Esophagus squamous epithelium (tissue), 5 donors: ENCODE measurements at places on chromosomes 13 and 19. TPM values are rescaled to one million over a fixed set of nuclear protein-coding genes. Genes with fewer than 3 reads are reported as not detected.

The OR2Z1 gene
- total RNA-seq = not detected

The MCEMP1 gene
- not detected for total RNA-seq

DNA sequence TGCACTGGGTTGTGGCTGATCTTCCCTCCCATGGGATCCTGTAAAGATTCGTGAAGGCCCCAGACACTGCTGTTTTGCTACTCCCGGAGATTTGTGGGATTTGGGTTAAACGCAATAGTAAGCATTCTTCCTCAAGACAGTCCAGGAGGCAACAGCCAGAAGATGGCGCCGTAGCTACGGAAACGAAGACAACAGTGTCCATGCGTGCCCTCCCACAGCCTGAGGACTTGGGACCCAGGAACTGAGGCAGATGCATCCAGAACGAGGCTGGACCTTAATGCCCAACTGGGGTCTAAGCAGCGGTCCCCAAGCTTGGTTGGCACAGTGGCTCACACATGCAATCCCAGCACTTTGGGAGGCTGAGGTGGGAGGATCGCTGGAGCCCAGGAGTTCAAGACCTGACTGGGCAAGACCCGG, 57.6 kb upstream of the ZNF507 start:
- H3K27ac ChIP-seq = no peak overlapping the region
- H3K36me3 ChIP-seq = no peaks in the 10 kb centered on the region
- DNase-seq = no peak

- H3K27me3 ChIP-seq = peaks cover 32% of the 10 kb centered on the region
- DNase-seq = no peak
- H3K36me3 ChIP-seq = no peaks in the 10 kb centered on the region
These were observed 3.1 kb upstream of the MEGF8 start for GRCh38 chr19:42322305-42322704.

- no peaks in the 10 kb centered on the region for H3K27me3 ChIP-seq
- no peaks in the 10 kb centered on the region for H3K36me3 ChIP-seq
- no peak overlapping the region for H3K4me3 ChIP-seq
These were observed 2662.4 kb upstream of the PCDH20 start for GRCh38 chr13:64078025-64078424.

- no peaks in the 10 kb centered on the region for H3K27me3 ChIP-seq
- H3K36me3 ChIP-seq = no peaks in the 10 kb centered on the region
- H3K27ac ChIP-seq = no peak overlapping the region
- no peak overlapping the region for H3K4me3 ChIP-seq
- H3K4me1 ChIP-seq = no peaks in the 10 kb centered on the region
- no peak for DNase-seq
These were observed 370.0 kb downstream of the FGF9 start for GRCh38 chr13:22040810-22041364.

DNA sequence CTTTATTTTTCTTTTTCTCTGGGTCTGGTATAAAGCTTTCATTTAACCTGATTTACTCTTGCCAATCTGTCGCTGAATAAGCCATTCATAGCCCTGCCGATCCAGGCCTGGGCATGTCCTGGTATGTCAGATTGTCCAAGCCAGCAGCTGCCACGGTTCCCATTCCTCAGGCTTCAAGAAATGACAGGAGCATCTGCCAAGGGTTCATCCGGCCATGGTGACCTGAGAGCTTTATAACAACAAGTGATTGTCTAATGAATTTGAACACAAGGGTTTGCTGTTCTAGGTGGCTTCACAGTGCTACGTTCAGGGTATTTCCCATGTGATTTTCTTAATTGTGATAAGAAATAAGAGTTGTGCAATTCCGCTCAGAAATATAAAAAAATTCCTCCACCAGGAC, 20.0 kb downstream of the PNMA8A start:
- H3K4me3 ChIP-seq = no peak overlapping the region
- no peak overlapping the region for H3K27ac ChIP-seq
- H3K36me3 ChIP-seq = no peaks in the 10 kb centered on the region
- no peaks in the 10 kb centered on the region for H3K27me3 ChIP-seq
- no peak for DNase-seq

GRCh38 chr19:28122734-28123133, 1090.2 kb downstream of the UQCRFS1 start:
- H3K27me3 ChIP-seq = no peaks in the 10 kb centered on the region
- no peak overlapping the region for H3K27ac ChIP-seq
- H3K4me1 ChIP-seq = no peaks in the 10 kb centered on the region

DNA sequence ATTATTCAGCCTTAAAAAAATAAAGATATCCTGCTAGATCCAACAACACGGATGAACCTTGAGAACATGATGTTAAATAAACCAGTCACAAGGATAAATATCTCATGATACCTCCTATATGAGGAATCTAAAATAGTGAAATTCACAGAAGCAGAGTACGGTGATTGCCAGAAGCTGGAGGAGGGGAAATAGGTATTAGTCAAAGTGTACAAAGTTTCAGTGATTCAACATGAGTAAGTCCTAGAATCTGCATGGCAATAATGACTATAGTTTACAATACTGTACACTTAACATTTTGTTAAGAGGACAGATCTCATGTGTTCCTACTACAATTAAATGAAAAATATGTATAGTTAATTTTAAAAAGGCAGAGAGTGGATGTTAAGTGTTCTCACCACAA, 206.6 kb upstream of the SLC10A2 start:
- DNase-seq = no peak
- no peaks in the 10 kb centered on the region for H3K36me3 ChIP-seq
- no peaks in the 10 kb centered on the region for H3K4me1 ChIP-seq

DNA sequence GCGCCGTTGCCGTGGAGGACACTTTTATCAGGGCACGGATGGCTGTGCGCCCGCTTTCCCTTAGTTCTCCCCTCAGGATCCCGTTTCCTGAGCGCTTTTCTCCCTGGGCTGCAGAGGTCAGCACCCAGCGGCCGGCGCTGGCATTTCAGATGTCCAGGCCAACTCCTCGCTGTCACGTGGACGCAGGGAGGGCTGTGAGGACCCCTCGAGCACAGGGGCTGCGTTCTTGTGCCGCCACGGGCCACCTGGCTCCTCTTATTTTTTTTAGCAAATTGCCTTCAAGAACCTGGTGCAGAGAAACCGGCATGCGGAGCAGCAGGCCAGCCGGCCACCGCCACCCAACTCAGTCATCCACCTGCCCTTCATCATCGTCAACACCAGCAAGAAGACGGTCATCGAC, 22.3 kb downstream of the ATP4B start:
- no peak for DNase-seq
- H3K27me3 ChIP-seq = no peaks in the 10 kb centered on the region
- H3K27ac ChIP-seq = no peak overlapping the region
- peaks cover 51% of the 10 kb centered on the region for H3K36me3 ChIP-seq
- no peaks in the 10 kb centered on the region for H3K4me1 ChIP-seq

DNA sequence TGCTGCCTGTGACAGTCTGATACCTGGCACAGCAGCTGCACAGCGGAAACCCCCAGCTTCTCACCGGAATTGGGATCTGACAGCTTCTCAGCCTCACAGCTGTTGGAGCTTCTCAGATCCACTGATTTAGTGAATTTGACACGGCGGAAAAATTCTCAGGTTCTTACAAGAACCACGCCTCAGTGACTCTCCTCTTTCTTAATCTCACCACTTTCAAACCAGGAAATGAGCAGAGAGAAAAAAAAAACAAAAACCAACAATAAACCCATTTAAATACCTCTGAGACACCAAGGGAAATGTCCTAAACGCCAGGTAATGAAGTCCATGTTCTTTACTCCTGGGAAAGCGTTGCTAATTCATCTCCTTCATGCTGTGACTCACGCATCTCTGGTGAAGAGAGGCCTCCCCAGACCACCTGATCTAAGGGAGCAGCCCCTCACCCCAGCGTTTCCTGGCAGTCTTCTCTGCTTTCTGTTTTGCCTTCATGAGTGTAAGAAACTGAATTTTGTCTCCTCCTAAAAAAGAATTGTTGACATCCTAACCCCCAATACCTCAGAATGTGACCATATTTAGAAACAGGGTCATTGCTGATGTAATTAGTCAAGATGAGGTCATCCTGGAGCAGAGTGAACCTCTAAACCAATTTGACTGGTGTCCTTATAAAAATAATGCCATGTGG, 15.9 kb upstream of the IZUMO2 start:
- no peaks in the 10 kb centered on the region for H3K4me1 ChIP-seq
- H3K27me3 ChIP-seq = peaks cover 40% of the 10 kb centered on the region
- H3K36me3 ChIP-seq = no peaks in the 10 kb centered on the region

DNA sequence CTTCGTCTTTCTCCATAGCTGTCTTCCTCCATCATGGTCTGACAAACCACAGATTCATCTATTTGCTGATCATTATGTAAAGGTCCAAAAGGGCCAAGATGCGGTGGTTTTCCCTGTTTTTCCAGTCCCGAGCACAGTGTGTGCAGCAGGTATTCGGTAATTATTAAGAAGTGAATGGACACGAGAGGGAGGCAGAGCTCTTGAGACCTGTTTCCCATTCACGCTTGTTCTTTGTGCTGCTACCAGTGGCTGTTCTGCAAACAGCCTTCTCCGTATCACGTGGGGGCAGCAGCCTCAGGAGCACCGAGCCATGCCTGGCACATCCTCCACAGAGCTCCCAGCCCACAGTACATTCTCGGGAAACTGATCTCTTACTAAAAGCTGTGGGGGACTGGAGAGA, 50.3 kb downstream of the CCDC70 start:
- no peak overlapping the region for H3K27ac ChIP-seq
- H3K27me3 ChIP-seq = no peaks in the 10 kb centered on the region

DNA sequence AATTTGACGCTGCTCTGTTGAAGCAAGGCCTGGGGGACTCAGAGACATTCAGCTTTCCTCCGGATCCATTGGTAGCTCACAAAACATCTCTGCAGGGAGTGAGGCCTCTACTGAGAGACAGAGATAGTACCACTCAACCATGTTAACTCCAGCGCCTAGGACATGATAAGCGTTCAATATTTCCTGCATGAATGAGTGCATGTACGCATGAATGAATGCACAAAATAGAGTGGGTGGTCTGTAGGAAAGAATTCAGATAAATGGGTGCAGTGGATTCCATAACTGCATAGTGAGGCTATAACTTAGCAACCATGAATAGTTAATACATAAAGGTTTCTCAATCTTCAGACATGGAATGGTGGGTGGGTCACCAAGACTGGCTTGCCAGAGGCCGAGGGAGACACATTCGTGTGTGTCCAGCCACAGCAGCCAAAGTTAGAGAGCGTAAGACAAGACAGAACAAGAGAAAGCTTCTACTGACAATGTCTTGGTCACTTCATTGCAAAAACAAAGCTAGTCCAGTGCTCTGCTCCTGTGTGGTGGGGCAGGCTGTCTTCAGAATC, 36.3 kb upstream of the RCBTB2 start:
- DNase-seq = no peak
- H3K4me1 ChIP-seq = peaks cover 49% of the 10 kb centered on the region
- H3K4me3 ChIP-seq = no peak overlapping the region

DNA sequence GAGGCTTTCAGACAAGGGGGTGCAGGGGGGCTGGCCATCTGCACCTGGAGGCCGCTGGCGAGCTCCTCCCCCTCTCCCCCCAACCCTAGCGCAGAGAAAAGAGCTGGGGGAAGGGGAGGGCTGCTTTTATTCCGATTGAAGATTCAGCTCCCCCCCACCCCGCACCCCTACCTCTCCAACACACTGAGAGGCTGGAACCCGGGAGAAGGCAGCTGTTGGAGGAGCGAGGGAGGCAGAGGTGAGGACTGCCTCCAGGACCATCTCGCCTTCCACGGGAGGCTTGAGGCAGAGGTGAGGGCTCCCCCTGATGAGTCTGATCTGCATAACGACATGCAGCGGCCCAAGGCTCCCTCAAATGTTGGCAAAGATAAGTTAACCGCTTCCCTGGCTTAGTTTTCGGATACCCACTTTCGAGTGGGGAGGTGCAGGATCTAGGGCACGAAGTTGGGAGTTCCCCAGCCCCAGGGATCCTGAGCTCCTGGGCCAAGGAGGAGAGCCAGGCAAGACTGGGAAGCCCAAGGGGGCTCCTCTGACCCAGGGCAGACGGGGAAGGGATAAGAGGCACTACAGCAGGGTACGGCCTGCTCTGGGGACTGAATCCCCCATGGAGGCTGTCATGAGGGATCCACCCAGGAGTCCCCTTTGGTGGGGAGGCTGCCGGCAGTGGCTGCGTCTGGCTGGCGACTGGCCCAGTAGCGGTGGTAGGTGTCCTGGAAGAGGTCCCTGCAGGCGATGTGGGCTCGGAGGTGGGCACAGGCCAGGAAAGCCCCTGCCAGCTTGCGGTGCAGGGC, 1.2 kb upstream of the NUMBL start:
- H3K4me3 ChIP-seq = peak overlapping the region; percentile 83
- H3K27ac ChIP-seq = peak overlapping the region; percentile 91
- no peaks in the 10 kb centered on the region for H3K27me3 ChIP-seq
- DNase-seq = no peak
- peaks cover 37% of the 10 kb centered on the region for H3K4me1 ChIP-seq

DNA sequence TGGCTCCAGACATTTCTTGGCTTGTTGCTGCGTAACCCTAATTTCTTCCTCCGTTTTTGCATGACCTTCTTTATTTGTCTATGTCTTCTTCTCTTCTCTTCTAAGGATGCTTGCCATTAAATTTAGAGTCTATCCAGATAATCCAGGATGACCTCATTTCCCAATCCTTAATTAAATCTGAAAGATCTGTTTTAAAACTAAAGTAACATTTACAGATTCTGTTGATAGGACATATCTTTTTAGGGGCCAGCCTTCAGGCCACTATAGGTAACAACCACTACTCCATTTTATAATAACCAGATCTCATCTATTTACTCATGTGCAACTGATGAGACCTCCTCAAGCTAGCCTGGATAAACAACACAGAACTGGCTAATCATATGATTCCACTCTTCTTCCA, 490.5 kb upstream of the SLC10A2 start:
- DNase-seq = no peak
- no peak overlapping the region for H3K4me3 ChIP-seq
- no peaks in the 10 kb centered on the region for H3K4me1 ChIP-seq
- no peaks in the 10 kb centered on the region for H3K27me3 ChIP-seq

DNA sequence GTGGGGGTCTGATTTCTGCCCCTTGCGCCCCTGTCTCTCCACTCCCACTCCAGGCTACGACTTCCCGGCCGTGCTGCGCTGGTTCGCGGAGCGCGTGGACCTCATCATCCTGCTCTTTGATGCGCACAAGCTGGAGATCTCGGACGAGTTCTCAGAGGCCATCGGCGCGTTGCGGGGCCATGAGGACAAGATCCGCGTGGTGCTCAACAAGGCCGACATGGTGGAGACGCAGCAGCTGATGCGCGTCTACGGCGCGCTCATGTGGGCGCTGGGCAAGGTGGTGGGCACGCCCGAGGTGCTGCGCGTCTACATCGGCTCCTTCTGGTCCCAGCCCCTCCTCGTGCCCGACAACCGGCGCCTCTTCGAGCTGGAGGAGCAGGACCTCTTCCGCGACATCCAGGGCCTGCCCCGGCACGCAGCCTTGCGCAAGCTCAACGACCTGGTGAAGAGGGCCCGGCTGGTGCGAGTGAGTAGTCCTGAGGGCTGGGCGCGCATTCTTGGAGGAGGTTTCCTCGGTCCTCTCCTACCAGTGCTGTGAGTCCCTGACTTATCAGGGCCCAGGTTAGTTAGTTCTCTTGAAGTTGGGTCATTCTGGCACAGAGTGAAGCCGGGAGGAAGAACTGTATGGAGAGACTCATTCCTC, 12.7 kb downstream of the EHD2 start:
- H3K4me3 ChIP-seq = peak overlapping the region; percentile 18
- H3K4me1 ChIP-seq = peaks cover 38% of the 10 kb centered on the region
- no peaks in the 10 kb centered on the region for H3K27me3 ChIP-seq

DNA sequence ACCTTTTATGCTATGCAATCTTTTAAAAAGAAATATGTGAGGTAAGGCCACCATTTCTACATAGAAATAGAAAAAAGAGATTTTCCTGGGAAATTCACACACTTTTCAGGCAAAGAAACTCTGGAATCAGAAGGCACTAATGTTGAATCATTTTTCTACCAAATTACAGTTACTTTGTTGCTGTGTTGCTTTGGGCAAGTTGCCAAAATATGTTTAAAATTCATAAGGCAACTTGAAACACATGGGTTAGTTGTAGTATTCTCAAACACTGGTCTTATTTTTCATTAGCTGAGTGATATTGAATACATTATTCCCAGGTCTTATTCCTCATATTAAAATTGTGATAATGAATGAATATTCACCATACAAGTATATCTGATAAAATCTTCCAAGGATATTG, 195.0 kb upstream of the SLITRK1 start:
- H3K27ac ChIP-seq = no peak overlapping the region
- H3K36me3 ChIP-seq = no peaks in the 10 kb centered on the region
- H3K4me1 ChIP-seq = no peaks in the 10 kb centered on the region
